DMS79 (cell line): ENCODE measurements at places on chromosomes 6 and 20.

DNA sequence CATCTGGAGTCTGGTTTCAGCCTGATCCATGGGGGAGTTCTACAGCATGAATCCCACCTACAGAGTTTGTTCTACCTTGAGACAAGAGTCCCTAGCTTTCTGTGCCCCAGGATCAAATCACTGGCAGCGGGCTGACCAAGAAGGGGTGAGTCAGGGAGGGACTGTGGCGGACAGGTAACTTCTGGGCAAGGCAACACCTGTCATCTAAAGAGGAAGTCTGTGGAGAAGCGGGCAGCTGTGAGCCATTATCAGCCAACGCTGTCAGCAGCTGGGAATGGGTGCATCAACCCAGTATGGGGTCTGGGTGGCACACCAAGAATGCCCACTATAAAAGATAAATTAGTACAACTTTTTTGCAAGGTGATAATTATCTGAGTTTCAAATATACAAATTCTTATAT lies 45.9 kb downstream of the UBE3D start:
- DNase-seq, result no peak

DNA sequence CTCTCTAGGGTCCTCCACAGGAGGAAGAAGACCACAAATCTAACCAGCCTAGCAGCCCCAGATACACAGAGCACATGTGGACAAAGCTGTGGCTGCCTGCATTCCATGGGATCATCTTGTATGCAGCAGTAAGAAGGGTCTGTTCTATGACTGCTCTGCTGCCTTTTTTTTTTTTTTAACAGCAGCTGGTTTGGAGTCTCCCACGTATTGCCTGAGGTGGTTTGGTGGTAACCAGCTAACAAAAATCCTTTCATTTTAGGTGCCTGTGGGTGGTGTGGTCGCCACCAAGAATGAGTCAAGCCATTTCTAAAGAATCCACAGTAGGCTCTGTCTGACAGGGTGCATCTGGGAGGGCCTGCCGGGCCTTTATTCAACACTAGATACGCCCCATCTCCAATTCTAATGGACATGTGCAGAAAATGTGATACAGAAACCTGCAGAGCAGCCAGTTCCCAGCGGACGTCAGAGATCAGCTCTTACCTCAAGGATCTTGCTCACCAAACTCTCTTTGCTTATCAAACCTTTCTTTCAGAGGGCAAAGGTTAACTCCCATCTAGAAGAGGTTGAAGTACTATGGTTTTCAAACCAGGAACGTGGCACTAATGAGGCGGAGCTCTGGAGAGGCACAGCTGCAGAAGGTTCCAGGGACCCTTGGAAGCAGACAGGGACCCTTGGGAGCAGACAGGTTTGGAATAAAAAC lies 32.0 kb downstream of the GNAS-AS1 start:
- DNase-seq, result peak; percentile 91

GRCh38 chr6:36523936-36524499 lies 23.3 kb downstream of the STK38 start:
- no peak for DNase-seq

DNA sequence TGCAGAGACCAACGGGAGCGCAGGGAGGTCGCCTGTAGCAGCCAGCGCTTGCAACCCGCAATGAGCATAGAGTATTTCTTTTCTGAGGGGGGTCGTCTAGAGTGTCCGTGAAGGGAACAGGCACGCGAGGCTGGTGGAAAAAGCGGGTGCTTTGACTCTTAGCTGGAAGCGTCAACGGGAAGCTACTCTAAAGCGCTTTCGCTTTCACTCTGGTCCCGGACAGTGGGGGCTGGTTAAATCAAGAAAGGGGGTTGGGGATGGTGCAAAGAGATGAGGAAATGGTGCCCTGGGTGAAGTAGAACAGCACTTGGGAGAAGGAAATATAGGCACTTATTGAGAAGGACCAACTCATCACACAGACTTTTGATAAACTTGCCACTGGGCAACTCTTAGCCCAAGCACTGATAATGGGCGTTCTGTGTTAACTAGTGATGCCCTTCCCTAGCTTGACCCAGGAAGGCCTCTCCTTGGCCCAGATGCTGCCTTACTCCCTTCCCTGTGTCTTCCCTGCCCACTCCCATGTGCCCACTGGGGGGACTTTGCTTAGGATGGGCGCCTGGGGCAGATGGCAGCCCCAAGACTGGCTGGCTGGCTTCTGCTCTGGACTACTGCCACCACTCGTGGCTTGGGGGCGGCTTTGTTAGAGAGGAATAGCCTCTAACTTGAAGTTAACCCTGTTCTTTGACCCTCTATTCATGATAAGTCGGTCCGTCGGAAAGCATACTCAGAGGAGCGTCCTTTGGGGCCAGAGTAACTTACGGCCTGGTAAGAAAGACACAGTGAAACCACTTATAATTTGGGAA lies 585 bp downstream of the PSMB9 start:
- DNase-seq, result peak; percentile 5

DNA sequence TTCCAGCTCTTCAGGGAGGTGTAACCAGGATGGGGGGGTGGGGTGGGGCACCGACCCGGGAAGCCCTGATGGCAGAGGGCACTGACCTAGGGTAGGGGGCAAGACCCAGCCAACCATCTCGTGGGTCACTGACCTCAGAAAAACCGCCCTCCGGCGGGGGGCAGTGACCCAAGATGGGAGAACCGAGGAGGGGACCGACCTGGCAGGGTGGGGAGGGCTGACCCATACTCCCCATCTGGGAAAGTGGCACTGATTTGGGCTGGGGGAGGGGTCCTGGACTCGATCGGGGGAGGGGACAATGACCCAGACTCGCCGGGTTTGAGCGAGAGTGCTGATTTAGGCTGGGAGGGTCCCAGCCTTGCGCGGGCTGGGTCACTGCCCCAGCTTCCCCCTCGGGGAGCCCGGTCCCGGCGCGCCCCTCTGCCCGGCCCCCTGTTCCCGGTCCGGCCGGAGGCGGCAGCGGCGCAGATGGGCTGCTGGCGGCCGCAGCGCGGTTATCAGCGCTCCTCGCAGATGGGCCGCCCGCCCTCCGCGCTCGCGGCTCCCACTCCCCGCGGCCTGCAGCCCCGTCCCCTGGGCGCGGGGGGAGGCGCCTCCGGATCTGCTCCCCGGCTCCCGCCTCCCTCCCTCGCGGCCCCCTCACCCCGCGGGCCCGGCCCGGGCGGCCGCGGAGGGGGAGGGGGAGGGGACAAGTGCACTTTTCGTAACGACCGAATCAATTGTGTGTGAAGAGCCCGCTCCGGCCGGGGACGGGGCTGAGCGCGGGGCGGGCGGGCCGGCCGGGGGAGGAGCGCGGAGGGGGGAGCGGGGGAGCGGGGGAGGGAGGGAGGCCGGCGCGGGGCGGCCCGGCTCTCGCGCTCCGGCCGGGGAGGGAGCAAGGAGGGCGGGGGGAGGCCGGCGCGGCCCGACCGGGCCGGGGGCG lies 2.2 kb downstream of the NOL4L start:
- peak; percentile 21 for DNase-seq

DNA sequence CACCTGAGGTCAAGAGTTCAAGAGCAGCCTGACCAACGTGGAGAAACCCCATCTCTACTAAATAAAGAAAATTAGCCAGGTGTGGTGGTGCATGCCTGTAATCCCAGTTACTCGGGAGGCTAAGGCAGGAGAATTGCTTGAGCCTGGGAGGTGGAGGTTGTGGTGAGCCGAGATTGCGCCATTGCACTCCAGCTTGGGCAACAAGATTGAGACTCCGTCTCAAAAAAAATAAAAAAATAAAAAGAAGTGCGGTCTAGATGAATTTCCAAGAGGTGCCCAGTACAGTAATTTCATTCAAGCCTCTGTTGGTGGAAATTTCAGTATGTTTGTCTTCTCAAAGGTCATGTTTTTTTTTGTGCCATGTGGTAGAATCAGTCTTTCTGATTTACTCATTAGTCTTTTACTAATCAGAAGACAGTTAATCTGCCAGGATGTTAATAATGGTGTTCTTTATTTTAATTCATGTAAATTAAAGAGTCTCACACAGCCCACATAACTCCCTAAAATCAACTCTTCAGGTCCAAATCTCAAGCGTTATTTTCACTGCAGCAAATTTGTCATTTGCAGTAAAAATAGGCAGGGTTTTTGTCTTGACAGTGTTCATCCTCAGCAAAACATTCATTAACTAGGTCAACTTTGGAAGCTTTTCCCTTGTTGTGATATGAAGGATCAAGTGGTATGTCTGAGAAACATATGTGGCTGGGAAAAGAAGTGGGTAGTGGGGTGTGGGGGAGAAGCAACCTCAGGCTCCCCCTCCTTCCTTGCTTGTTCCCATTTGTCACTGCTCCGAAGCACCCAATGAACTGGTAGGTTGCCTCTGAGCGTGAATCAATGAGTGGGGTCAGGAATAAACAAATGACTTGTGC lies 13.3 kb downstream of the TP53INP2 start:
- DNase-seq, result no peak
